Esophagus mucosa (tissue), 1 donor: ENCODE measurements at places on chromosomes 2 and 18. TPM values are rescaled to one million over a fixed set of nuclear protein-coding genes. Genes with fewer than 3 reads are reported as not detected.

DNA sequence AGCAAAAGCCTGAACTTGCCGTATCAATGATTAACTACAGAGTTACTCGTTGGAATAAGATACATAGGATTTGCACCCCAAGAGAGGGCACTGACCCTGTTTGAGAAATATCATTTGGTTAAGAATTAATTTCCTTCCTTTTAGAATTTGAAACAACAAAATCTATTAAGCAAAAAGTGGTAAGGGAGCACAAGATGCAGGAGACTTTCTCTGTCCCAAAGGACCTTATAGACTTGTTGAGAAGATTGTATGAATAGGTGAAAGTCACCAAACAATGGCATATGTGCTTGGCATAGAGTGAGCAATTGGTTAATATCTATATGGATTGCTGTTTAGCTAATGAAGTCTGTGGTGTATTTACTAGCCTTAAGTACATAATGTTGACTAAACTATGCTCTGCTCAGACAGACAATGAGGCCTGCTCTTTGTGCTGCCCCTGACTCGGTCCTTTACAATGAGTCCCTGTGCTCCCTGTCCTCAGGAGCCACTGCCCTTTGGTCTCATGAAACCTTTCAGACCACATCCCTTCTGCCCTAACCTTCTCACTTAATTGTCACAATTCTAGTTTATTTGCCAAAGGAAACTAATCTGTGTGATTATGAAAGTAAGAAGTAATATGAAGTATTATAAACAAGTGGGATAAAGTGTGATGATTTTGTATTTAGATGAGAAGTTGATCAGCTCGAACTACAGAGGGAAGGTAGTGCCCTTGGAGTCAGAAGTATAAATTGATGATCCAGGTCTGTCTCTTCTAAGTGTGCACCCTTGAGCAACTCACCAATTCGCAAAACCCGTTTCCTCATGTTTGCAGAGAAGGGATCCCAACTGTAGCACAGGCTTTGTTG is 21.2 kb upstream of the HNMT start:
- ATAC-seq = no peak

DNA sequence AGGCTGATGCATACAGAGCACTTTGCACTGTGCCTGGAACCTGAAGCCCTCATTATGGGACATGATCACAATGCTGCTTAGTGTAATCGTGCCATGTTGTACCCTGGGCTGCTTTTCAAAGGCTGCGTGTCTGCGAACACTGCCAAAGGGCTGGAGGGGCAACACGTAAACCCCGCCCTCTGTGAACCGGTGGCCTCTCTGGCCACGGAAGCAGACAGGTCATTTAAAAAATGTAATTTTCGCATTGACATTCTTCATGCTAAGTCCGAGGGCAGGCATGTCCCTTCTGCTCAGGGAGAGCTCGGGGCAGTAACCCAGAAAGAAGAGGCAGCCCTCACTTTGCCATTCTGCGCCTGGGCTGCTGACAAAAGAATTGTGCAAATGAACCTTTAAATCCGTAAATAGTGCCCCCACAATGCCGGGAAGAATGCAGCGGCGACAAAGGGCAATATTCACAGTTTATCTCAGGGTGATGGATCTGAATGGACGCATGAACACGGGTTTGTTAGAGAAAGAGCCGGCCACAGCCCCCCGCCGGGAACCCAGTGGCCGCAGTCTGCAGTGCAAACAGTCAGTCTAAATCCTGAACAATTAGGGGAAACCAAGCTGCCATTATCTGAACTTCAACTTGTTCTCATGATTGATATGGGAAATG is 226.1 kb downstream of the MYCN start:
- ATAC-seq = no peak

- ATAC-seq = no peak
Measured at GRCh38 chr2:4553241-4553640, 849.9 kb downstream of the DCDC2C start.

- no peak for ATAC-seq
Measured at GRCh38 chr2:192035731-192036442, 158.8 kb downstream of the TMEFF2 start.

GRCh38 chr2:231399853-231400680 is 4.6 kb downstream of the B3GNT7 start:
- ATAC-seq = peak; percentile 25

GRCh38 chr2:176852667-176853066 is 359.9 kb upstream of the HNRNPA3 start:
- ATAC-seq = no peak

- ATAC-seq = no peak
Measured at GRCh38 chr18:52283927-52284326, 56.1 kb upstream of the DCC start.

DNA sequence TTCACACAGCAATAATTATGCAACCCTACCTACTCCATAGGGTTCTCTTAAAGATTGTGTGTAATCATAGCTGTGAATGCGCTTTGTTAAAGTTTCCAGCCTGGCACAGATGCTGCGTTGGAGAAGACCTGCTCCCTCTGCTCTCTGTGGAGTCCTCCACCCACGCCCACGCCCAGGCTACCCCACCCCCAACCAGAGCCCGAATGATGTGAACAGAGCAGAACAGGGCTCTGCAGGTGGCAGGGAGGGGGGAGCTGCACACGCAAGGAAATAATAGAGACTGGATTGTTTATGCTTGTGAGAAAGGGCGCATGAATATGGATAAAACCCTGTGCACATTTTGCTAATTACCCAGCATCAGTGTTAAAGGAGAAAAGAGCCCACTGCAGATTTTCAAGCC is 447.5 kb downstream of the BCL11A start:
- no peak for ATAC-seq

- no peak for ATAC-seq
Measured at GRCh38 chr2:21772624-21773023, 648.9 kb downstream of the TDRD15 start.

GRCh38 chr2:75698918-75699317 is 11.8 kb downstream of the GCFC2 start:
- ATAC-seq = no peak

DNA sequence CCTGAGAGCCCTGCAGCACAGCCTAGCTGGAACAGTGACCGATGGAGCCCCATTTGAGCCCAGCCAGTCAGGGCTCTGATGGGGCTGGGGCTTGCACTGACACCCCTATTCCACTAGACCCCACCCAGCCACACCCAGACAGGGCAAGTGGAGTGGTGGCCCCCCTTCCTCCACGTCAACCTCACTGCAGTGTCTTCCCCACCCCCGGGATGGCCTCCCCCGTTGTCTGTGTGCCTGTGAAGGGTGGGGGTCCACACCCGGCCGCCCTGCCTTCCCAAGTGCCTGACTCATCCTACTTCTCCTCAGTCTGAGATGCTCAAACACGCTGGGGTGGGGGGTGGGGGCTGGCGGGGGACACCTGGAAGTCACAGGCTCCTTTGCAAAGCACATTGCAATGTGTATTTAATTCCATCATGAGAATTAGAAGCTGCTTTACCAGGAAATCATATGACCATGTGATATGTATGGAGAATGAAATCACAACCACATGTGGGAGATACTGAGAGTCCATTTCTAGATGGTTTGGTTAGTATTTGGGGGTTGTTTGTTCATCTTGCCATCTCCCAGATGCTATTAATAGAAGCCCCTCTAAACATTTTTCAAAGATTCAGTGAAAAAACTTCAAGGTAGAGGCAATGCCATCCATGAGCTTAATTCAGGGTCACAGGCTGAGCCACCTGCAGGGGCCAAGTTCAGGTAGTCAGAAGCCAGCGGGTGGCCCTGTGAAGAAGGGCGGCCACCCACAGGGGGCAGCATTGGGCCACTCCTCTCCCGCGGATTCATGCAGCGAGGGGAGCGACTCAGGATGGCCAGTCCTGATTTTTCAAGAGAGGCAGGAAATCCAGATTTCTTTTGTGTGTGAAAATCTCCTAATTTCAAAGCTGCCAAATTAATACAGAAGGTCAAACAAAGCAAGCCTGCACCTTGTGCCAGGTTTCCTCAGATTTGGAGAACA is 22.7 kb upstream of the GMPPA start:
- peak; percentile 63 for ATAC-seq

GRCh38 chr2:42910645-42911405 is 118.4 kb upstream of the HAAO start:
- no peak for ATAC-seq

Gene SKOR2
- total RNA-seq = not detected

Gene PSD4
- 38.6 TPM for total RNA-seq

Gene UGT1A4
- 0.80 TPM for total RNA-seq

Gene REG1B
- total RNA-seq = not detected
